ENCODE measurements at places on chromosomes 2 and 18.

DNA sequence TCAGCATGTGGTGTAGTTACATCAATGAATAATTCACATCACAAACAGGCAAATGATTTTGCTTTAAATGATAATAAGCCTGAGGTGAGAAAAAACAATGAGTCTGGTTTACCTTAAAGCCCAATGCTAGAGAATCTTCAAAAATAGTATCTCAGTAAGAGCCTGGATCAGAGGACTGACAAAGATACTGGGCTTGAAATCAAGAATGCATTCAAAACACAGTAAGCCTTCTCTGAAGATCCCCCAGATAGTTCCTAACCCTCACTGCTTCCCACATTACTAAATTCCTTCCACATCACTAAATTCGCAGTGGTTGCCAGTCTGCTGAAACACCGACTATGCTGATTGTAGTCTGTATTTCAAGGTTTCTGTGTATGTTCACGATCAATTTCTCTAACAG, 514.9 kb downstream of the SUCLG1 start:
- peak; percentile 3 for DNase-seq

DNA sequence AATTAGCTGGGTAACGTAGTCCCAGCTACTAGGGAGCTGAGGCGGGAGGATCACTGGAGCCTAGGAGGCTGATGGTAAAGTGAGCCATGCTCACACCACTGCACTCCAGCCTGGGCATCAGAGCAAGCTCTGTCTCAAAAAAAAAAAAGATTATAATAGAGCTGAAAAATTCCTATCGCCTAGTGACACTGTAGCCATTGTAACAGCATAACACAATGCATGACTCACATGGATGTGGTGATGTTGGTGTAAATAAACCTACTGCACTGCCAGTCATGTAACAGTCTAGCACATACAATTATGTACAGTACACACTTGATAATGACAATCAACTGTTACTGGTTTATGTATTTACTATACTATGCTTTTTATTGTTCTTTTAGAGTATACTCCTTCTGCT, 39.6 kb downstream of the MGAT4A start:
- DNase-seq: no peak

- no peak for DNase-seq
These were observed 130.3 kb downstream of the NEDD4L start for GRCh38 chr18:58174285-58174684.

GRCh38 chr2:148548716-148549400, 95.7 kb upstream of the EPC2 start:
- DNase-seq: no peak

GRCh38 chr2:628651-629050, 48.6 kb downstream of the TMEM18 start:
- no peak for DNase-seq
